ENCODE measurements at places on chromosomes 6 and 20. TPM values are rescaled to one million over a fixed set of nuclear protein-coding genes. Genes with fewer than 3 reads are reported as not detected.

Gene HDGFL1
- total RNA-seq: not detected

Gene SYNDIG1
- not detected for total RNA-seq

Gene SNAI1
- total RNA-seq: 3.0 TPM

Gene VSX1
- total RNA-seq: not detected

- no peak for DNase-seq
These were observed 155.5 kb downstream of the HACE1 start for GRCh38 chr6:104704191-104704590.

- peak; percentile 14 for DNase-seq
These were observed 91.1 kb upstream of the BTN3A2 start for GRCh38 chr6:26273673-26274588.

GRCh38 chr6:113315165-113315564, 542.0 kb upstream of the MARCKS start:
- no peak for DNase-seq

DNA sequence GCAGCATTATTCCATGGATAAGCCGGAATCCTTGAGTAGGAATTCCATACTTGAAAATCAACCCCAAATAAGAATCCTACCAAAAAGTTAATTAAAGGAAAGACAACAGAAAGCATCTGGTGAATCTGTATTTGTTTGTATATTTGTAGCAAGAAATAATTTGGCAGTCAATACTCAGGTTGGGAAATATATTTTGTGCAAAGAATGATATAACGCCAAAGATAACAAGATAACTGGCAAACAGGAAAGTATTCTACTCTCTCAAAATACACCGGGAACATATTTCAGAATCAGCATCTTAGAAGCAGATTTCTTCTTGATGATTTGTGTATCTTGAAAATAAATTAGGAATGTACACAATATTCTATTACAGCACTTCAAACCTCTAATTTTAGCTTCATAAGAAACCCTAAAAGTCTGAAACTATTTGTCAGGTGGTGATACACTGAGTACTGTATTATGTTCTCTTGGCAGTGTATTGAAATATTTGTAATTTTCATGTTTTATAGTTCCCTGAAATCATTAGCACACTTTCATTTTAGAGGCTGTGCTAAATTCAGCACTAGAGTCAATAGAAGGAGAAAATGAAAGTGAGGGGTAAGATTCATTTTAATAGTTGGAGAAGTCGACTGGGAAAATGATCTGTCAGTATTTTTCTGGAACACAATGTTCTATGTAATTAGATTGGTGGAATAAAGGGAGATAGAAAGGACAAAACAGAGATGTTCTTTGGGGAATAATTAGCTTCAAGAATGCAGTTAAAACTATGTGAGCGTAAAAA, 879.7 kb upstream of the GJE1 start:
- no peak for DNase-seq

DNA sequence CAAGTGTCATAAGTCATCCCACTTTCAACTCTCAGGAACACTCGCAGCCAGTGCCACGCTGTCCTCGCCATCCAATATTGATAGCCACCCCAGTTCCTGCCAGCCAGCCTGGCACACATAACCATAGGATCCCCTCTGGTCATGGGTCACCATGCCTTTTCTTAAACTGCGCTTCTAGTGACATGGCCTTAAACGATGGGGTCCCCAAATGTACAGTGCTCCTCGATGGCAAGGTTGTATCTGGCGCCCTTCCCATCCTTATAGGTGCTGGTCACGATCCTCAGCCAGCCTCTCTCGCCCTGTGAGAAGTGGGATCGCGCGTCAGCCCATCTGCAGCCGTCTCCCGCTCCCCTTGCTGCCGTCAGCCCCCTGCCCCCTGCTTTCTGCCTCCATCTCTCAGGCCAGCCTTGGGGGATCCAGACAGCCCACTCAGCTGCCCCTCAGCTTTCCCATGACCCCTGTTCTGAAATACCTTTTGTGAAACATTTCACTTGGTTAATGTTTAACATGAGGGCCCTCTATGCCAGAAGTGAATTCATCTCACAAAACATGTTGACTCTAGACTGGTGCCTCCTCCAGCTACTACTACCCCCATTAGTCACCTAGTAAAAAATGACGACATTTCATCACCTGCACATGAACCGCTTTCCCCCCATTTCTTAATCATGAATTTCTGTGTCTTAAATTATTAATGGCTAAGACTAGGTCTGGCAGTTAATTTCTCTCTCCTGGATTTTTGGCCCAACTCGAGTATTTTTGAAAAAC, 11.4 kb downstream of the CTSZ start:
- DNase-seq: no peak

GRCh38 chr20:50129662-50130355, 16.9 kb upstream of the UBE2V1 start:
- no peak for DNase-seq

- DNase-seq: no peak
These were observed 39.8 kb upstream of the MMS22L start for GRCh38 chr6:97322811-97323210.

DNA sequence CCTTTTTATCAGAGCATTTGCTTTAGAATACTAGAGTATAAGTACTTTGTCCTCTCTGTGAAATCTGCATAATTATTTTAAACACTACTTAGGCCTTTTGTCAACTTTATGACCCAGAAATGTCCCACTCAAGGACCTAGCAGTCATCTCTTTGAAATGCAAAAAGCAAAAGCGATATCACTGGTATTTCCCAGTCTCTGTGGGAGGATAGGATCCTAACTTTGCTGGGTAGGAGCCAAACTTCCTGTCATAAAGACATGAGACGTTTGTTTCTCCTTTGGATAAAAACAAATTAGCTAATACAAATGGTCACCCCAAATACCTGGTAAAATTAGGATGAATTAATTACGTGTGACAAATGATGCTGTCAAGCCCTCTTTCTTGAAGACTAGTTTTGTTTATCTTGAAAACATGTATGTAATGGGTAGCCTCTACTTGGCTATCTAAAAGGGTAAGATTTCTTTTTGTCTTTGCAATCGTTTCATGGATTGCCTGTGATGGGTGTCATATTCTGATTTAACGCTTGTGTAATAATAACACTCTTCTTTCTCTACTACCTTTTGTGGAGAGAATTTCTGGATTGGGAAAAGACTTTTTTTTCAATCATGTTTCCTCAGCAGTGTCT, 36.2 kb downstream of the DCDC2 start:
- no peak for DNase-seq

DNA sequence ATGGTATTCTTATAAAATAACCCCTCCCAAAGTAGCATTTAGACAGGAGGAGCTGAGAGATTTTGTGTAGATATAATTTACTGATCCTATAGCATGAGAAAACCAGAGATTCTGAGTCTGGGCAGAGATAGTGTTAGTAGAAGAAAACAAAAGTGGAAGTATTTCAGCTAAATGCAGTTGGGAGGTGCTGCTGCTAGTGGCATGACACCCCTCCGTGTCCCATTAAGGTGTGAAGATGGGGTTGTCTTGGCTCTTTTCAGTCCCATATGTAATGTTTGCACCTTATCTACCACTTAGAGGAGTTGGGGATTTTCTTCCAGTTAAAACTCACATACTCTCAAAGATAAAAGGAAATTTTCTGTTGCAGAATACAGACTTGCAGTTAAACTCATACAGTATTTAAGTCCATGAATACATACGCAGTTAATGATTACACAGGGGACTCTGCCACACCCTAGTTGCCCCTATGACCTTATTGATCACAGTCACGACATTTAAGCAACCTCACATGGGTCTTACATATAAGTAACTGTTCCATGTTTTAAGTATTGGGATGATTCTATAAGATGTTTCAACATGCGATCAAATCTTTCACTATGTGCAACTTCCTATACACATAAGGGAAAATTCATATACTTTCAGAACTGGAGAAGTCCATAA, 11.5 kb downstream of the TAAR2 start:
- peak; percentile 65 for DNase-seq

GRCh38 chr20:10935658-10936402, 262.0 kb upstream of the JAG1 start:
- no peak for DNase-seq

DNA sequence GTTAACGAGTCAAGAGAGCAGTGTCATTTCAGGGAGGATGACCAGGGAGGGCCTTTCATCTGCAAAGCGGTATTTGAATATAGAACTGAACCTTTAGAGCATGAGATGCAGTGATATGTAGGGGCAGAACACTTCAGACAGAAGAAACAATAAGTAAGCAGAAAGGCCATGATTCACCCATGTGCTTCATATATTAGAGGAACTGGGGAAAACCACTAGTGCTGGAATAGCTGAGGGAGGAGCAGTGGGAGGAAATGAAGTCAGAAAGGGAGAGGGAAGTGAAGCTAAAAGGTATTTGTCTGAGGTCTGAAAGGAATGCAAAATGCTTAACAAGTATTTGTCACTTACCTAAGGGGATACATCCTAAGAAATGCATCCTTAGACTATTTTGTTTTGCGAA, 391.2 kb downstream of the ADGRB3 start:
- no peak for DNase-seq

DNA sequence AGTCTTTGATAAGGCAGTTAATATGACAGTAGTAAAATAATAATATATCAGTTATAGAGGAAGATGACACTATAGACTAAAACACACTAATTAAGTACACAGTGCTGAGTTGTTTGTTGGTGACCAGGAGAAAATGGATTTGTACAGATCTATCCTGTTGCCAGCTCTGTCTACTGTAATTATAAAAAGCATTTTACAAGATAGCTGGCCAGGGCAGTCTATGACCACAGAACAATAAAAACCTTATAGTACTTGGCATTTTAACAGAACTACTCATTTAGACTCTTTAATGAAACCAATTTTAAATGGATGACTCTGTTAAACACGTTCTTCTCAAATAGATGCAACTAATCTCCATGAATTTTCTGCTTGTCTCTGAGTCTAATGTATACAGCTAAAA, 367.5 kb downstream of the BTBD9 start:
- no peak for DNase-seq

DNA sequence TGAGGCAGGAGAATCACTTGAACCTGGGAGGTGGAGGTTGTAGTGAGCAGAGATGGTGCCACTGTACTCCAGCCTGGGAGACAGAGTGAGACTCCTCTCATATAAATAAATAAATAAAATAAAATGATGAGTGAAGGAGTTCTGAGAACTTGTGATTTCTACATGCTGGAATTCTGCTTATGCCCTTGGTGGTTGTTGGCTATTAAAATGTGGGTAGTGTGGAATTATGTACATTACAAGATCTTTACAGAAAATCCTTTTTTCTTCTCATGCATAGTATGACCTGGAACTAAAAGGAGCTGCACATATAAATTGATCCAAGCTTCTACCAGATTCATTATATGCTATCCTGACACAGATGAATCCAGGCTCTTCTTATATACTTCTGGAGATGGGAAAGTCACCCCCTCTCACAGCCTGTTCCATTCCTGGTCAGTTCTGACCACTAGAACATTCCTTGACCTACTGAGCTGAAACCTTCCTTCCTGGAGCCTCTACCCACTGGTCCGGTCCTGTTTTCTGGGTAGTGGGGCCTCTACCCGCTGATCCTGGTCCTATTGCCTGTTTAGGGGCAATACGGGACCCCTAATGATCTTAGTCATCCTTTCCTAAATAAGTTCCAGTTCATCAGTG, 37.7 kb upstream of the TAF8 start:
- no peak for DNase-seq

- DNase-seq: no peak
These were observed 89.9 kb downstream of the AKAP7 start for GRCh38 chr6:131225127-131225526.

DNA sequence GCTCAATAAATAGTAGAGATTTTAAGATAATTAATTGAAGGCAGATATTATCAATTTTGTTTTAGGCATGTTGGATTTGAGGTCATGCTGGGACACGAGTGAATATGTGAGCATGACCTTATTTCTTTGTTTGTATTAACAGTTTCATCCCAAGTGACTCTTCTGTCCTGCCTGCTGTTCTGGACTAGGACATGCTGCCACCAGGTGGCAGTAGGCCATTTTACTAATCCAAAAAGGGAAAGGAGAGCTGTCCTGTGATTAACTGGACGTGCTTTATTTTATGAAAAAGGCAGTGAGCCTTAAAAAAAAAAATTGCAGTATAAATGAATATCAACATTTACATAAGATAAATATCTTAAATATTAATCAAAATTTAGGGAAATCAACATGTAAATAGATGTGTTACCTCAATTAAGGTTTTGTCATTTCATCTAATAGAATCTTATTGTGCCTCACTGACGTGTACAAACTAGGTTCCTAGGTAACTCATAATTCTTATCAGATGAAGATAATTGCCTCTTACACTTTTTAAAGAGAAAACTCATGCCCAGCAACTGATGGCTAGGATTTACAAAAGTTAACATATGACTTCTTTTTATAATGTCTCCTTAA, 49.8 kb downstream of the FRK start:
- DNase-seq: peak; percentile 16

DNA sequence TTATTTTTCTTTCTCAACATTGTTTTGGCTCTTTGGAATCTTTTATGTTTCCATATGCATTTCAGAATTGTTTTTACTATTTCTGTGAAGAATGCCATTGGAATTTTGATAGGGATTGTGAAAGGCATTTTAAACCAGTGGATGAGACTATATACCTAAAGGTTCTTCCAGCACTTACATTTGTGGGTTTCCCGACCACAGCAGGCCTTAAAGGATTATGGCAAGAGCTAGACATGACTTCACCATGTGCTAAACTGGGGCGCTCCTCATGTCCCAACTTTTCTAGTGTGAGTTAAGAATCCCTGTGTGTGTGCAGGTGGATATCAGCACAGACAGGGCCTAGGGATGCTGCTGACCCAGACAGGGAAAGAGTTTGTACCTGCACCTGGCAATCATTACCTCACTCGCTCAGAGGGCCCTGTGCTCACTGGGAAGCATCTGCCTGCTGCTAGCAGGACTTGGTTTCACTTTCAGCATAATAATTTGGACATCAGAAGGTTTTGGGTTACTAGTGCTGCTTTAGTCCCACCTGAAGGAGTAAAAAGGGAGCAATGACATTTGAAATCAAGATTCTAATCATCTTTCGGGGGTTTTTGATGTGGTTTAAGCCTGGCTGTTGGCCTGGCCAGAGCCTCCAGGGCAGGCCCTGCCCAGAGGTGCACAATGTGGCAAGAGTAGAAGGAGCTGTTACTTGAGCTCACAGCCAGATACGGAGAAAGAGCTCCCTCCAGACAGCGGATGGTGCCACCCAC, 137.1 kb downstream of the CDC5L start:
- no peak for DNase-seq

- DNase-seq: no peak
These were observed 227.5 kb downstream of the PRL start for GRCh38 chr6:22069306-22069800.

DNA sequence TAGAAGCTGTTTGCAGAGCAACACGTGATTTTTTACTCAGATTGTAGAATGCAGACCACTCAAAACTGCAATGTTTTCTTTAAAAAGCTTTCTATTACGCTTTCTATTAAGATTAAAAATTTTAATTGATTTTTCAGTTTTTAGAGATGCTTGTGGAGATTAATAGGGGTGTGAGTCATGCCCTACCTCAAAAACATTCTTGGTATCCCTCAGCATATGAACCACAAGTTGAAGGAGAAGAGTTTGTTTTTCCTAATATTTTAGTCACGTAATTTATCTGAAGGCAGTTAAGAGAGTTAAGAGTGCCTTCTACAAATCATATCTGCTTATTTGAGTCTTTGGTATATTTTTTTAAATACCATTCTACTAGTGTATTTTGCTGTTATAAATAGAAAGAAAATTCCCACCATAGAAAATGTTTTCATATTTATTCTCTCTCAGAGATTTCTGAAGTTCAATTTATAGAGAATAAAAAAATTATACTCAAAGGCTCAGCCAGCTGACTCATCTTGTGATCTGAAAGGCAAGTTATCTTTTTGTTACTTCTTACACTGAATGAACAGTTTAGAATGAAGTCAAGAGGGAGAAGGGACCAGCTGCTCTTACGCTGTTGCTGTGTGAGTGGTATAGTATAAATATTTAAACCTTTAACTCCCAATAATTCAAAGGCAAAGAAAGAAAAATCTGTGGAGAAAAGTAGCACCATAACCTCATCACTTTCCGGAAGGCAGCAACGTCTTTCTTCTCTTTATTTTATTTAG, 7.6 kb downstream of the RIPOR2 start:
- DNase-seq: no peak

Data from CD8-positive, alpha-beta T cell (primary cell).